ENCODE measurements at places on chromosomes 6 and 20.
A peak's percentile ranks its signal among the peaks of the same experiment; 100 is the strongest.

DNA sequence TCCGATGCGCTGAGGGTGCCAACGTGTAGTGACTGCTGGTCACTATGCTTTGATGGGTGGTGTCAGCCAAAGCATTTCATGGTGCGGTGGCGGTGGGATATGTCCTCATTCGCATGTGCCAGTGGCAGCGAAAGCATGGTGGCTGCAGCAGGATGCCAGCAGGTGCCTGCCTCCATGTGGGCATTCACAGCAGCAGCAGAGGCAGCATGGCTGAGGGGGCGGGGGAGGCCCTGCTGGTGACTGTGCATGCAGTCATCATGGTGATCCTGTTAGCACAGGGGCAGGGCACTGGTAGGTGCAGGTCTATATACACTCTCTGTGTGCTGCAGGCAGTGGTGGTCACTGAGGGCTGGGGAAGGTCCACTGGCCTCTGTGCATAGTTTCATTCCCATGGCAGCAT lies 22.0 kb downstream of the FIG4 start:
- no peak for DNase-seq

GRCh38 chr6:106866875-106867658 lies 107.5 kb downstream of the CD24 start:
- DNase-seq: peak; percentile 28

DNA sequence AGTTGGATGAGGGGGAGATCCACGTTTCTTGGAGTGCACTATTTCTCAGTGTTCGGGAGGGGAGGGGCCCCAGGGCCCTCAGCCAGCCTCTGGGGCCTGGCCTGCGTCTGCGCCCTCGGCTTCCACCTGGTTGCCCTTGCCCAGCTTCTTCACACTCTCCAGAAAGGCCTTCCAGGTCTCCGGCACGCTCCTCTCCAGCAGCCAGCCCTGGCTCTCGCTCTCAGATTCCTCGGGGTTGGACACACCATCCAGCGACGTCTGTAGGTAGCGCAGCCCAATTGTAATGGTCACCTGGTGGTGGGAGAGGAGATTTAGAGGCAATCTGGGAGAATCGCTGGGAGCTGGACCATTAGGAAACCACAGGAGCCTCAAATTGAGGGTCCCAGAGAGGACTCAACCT lies 24.2 kb downstream of the PRPH2 start:
- no peak for DNase-seq

- DNase-seq: no peak
Measured at GRCh38 chr20:52812231-52812847, 159.8 kb upstream of the TSHZ2 start.

DNA sequence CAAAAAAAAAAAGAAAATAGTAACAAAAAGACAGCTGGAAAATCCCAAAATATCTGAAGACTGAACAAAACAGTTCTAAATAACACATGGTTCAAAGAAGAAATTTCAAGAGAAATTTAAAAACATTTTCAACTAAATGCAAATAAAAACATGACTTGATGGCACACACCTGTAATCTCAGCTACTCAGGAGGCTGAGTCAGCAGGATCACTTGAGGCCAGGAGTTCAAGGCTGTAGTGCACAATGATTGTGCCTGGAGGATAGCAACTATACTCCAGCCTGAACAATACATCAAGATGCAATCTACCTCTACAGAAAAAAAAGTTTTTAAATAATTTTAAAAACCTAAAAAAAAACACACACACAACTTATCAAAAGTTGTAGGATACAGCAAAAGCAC lies 21.6 kb upstream of the ASF1A start:
- DNase-seq: no peak

GRCh38 chr6:142912125-142912524 lies 32.9 kb downstream of the HIVEP2 start:
- peak; percentile 35 for DNase-seq

DNA sequence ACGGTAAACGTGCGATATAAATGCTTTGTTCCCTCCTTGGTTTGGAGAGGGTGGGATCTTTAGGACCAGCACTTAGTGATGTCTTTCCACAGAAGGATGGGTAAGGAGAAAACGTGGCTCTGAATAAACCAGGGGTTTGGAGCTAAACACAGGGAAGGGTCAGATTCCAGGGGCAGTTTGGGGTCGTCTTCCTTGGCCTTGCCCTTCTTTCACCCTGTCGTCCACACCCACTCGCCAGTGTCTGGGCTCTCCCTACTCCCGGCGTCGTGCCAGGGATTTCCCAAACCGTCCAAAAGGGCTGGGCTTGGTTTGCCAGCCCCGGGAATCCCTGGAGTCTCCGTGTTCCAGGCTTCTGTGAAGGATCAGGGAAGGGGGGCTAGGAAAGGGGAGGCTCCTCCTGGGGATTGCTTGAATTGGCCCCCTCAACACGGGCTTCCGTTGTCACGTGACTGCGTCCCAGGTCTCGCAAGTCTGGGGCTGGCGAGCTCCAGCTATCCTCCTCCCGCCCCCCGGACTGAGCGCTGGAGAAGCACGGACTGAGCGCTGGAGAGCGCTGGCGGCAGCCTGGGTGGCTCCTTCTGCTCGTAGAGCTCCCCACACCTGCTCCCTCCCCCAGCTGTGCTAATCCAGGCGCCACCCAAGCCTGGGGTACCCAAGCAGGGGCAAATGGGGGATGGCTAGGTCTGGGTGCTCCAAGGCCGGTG lies 9.4 kb upstream of the ARMC12 start:
- DNase-seq: no peak

DNA sequence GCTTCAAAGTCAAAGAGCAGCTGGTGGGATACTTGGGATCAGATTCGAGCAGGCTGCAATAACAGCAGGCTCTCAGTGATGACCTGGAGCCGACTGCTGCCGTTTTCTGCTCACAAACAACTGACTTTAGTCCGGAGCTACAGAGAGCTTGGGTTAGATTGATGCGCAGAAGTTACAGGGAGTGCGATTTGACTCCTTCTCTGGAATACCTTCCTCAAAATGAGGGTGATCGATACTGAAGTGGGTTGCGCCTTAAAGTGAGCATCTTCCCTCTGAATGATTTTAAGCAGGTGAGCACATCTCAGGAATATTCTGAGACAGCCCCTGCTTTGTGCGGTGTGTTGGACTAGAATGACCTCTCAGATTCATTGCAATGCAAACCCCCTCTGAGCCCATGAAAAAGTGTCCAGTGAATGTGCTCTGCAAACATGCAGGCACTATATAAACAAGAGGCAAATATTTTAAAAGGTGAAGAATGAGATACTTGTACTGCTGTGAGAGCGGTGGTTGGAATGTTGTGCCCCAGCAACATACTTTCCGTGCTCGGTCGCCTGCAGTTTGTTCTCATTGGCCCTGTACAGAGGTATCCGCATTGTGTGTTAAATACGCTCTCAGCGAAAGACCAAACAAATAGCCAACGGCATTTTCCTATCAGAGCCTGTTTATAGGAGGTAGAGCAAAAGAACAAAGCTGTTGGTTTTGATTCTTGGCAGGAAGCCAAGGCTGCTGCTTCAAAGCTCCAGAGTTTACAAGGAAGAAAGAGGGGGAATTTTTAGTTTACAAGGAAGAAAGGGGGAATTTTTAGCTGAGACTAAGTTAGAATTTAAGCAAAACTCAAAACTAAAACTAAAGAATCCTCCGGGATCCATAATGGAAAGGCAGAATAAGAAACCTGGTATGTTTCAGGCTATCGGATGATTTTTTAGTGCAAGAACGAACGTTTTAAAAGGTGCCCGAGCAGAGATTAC lies 67.7 kb downstream of the PHACTR2 start:
- DNase-seq: no peak

- no peak for DNase-seq
Measured at GRCh38 chr6:128139519-128139918, 238.7 kb upstream of the THEMIS start.

- DNase-seq: no peak
Measured at GRCh38 chr20:45465491-45466266, 3.9 kb upstream of the WFDC2 start.

GRCh38 chr6:33733709-33734007 lies 13.0 kb downstream of the IP6K3 start:
- no peak for DNase-seq

- DNase-seq: no peak
Measured at GRCh38 chr6:113359155-113360140, 497.7 kb upstream of the MARCKS start.

GRCh38 chr6:98959631-98960030 lies 11.9 kb upstream of the FBXL4 start:
- DNase-seq: no peak

GRCh38 chr6:30591008-30591407 lies 19.8 kb downstream of the ABCF1 start:
- DNase-seq: no peak

- no peak for DNase-seq
Measured at GRCh38 chr6:41441598-41442351, 104.4 kb upstream of the FOXP4 start.

GRCh38 chr20:1185790-1186334 lies 1.1 kb upstream of the TMEM74B start:
- peak; percentile 47 for DNase-seq

DNA sequence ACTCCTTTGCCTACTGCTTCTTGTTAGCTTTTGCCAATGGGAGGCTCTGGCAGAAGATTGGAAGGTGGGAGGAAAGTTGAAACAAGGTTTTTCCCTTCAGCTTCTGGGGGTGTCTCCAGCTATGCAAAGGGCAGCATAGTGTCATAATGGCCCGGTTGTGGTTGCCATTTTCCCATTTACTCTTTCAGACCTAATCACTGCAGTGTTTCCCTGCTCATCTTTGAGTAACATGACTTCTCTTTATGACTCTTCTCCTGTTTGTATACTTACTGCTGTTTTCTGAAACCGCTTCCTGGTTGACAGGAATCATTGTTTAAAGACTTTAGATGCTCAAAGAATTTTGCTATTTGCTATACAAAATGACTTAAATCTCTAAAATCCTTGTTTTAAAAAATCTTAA lies 19.9 kb downstream of the NRN1 start:
- no peak for DNase-seq

DNA sequence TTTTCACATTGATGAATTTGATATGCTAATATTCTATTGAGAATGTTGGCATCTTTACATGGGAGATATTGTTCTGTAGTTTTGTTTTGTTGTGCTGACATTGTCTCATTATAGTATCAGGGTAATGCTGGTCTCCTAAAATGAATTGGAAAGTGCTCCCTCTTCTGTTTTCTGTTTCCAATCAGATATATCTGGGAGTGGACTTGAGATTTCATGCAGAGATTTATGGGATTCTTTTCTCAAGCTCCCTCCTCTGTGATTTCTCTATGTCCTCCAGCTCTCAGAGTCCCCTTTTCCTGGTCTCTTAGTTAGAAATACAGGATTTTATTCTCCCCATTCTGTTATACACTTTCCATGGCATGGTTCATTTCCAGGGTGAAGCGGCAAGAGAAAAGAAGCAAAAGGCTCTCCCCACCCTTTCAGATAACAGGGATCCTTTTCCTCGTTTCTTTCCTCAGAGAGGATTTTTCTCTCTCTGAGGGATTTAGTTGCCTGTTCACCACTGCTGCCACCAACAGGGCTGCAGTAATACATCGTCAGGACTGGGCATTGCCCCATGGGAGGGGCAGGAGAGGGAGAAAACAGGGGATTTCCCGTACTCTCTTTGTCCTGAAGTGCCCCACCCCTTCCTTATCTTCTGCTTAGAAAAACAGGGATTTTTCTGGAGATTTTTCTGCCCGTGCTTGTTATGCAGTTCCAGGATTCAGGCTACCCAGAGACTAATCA lies 59.3 kb upstream of the STMND1 start:
- peak; percentile 18 for DNase-seq

- no peak for DNase-seq
Measured at GRCh38 chr6:78993955-78994354, 84.1 kb downstream of the PHIP start.

DNA sequence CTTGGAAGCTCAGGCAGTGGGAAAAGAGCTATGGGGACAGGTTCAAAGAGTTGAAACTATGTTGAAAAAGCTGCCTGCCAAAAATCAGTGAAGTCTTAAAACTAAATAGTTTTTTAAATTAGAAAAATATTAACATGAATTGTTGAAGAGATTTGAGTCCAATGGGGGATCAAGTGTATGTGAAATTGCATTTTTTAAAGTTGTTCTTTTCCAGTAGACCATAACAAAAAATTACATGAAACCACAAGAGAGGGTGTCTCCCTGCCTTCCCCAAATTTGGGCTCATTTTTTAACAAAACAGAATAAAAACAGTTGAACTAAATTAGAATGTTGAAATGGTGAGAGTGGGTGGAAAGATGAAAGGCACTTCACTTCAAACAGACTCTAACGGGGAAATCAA lies 31.5 kb upstream of the COL10A1 start:
- DNase-seq: no peak

DNA sequence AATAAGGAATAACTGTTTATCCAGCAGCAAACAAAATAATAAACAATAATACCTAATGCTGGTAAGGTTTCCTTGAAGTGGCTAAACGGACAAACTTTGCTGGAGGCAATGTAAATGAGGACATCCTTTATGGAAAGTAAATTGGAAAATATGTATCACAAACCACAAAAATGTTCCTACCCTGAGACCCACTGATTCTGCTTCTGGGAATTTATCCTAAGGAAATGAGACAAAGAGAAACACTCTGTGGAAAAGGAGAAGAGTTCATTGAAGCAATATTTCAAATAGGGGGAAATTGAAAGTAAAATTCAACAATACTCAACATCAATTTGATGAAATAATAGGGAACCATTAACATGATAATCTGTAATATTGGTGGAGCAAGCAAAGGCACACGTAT lies 37.9 kb downstream of the MAFB start:
- DNase-seq: no peak

GRCh38 chr6:166852451-166852975 lies 103.8 kb downstream of the RNASET2 start:
- no peak for DNase-seq

- peak; percentile 58 for DNase-seq
Measured at GRCh38 chr20:61447952-61448351, 195.9 kb downstream of the CDH4 start.

GRCh38 chr6:23280437-23280836 lies 711.1 kb downstream of the HDGFL1 start:
- DNase-seq: no peak

DNA sequence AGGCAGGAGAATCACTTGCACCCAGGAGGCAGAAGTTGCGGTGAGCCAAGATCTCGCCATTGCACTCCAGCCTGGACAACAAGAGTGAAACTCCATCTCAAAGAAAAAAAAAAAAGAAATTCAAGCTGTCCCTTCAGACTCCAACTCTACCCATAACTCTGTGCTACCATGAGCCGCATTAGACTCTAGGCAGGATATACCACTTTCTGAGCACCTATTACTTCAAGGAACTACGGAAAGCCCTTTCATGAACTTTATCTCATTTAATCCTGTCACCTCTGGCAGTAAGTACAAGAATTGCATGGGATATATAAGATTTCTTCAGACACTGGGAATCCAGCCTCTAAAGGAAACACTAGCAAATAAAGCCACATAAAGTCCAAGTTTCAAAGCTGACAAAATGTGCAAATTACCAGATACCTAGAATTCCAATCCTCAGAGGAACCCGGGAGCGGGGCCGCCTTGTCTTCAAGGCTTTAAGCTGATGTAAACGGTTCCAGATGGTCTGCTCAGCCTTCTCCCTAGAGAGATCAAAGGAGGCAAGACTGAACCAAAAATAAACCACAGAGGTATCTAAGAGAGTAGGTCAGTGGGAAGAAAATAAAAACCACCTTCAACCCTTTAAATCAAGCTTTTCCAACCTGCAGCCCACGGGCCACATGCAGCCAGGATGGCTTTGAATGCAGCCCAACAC lies 9.4 kb downstream of the CDK5RAP1 start:
- peak; percentile 30 for DNase-seq

- no peak for DNase-seq
Measured at GRCh38 chr6:11089695-11090094, 3.9 kb upstream of the SMIM13 start.

GRCh38 chr6:110053395-110054240 lies 75.5 kb downstream of the GPR6 start:
- DNase-seq: peak; percentile 28

Measured in NT2/D1 (cell line).